ENCODE measurements at places on chromosomes 6 and 20.

- DNase-seq, result no peak
Measured at GRCh38 chr6:7236306-7237209, 76.4 kb downstream of the SSR1 start.

GRCh38 chr6:163820745-163821458, 406.4 kb downstream of the QKI start:
- peak; percentile 13 for DNase-seq

DNA sequence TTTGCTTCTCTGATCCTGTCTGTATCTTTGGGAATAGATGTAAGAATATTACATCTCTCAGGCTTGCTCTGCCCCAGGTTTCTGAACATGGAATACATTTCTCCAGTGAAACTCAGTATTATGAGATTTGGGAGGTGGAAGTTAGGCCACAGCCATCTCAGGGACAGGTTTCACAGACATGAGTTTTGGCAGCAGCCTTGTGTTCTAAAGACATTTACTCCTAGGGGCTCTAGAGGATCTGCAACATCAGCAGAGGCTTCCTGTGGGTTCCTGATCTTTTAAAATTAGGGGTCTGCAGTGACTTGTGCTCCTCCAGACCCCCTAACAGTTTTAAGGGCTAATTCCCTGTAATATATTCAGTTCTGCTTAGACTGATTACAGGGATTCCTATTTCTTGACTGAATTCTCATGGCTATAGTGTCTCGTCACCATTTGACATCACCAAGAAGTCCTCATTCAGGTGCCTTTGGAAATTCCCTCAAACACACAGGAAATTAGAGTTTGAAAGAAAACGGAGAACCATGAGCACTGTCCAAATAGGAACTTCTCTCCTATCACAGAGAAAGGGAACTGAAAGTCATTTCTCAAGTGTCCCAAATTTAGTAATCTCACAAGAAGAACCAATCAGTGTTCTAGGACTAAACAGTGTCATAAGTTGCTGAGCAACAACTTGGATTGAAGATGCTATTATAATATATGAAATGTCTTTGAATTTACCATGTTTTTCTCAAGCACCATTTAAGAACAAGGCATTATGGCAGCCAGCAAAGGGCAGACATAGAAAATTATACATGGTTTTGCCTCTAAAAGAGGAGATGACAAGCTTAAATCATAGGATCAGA, 2.5 kb upstream of the HLA-DRA start:
- DNase-seq, result no peak

DNA sequence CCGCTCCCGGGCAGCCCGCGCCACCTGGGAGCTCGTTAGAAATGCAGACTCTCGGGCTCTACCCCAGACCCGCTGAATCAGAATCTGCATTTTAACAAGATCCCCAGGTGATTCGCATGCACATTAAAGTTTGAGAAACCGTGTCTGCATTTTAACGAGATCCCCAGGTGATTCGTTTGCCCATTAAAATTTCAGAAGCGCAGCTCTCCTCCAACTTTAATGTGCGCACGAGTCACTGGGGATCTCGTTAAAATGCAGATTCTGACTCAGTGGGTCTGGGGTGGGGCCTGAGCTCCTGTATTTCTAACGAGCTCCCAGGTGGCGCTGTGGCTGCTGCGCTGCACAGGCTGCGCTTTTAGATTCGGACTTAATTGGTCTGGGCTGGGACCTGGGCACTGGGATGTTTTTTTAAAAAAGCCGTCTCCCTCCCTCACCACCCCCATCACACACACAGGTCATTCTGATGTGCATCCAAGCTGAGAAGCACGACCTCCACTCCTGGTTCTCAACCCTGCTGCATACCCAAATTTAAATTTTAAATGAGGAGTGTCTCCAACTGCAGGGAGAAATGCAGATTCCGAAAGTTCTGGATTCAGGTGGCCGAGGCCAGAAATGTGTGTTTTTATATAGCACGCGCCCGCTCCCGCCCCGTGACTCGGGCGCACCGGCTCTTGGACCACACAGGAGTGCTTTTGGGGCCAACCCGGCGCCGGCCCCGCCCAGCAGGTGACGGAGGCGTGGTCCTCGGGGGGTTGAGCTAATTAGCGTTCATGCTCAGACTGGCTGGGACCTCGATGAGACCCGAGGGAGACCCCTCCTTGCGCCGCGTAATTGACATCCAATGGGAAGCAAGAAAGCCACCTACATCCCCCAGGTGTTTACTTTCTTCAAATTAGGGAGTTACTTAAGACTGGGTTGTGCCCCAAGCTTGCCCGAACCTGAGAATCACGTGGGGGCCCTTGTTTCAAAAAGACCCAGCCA, 85.8 kb downstream of the ZFP64 start:
- no peak for DNase-seq

GRCh38 chr20:36859700-36860330, 16.1 kb upstream of the TLDC2 start:
- DNase-seq, result no peak

Data from occipital lobe (tissue), 3 donors.